Natural killer cell treated with Interleukin-12 subunit alpha and Interleukin-12 subunit beta and Interleukin-15 and Interleukin-18, amount 100 ng/mL, for 72 hours (primary cell): ENCODE measurements at places on chromosomes 3 and 15.
A peak's percentile ranks its signal among the peaks of the same experiment; 100 is the strongest.

GRCh38 chr15:48644827-48645557 lies 517 bp downstream of the FBN1 start:
- peak; percentile 62 for DNase-seq

GRCh38 chr15:62059816-62060112 lies 483 bp downstream of the VPS13C start:
- peak; percentile 90 for DNase-seq

DNA sequence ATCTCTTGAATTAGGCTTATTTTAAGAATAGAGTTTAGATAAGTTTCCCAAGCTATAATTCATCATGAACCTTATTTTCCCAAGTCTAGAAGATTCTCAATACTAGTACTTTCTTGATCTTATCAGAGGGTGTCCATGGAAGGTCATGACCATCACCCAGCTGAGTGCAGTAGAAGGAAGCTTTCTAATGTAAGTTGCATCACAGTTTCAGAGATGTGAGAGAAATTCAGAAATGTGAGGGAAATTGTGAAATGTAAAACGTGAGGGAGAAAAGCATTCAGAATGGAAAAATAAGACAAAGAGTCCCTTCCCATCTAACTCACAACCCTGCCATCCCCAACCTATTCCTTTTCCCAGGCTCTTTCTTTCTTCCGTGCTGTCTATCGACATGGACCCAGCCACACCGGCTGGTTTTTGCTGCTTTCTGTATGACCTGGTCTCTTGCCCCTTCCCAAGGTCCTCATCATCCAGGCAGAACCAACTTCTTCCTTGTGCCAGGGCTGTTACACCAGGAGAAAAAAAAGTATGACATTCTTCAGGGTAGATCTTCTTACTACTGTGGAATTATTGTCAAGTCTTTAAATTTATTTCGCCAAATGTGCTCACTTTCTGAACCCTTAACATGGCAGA lies 6.7 kb downstream of the CAPN3 start:
- no peak for DNase-seq

DNA sequence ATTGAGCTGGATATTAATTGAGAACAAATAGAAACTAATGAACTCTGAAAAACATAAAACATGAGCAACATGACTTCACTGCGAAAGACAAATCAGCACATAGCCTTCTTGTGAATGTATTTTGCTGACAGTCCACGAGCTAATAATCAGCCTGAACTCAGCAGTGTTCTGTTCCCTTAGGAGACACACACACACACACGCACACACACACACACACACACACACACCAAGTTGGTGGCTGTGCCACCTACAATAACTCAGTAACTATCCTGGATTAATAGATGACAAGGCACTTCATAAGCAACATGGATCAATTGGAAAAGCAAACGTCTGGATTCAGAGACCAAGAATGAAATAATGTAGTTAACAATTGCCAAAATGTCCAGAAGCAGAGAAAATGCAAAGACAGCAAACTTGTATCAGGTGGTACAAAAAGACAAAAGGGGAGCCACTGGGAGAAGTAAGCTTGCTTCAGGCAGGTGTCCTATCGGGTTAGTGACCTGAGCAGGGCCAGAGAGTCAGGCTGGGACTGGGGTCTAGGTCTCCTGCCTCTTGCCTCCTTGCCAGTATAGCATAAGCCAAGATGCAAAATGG lies 20.5 kb upstream of the UBE2Q2 start:
- DNase-seq = no peak

- no peak for DNase-seq
Observed at GRCh38 chr3:183046883-183047282, 52.4 kb downstream of the MCCC1 start.

- no peak for DNase-seq
Observed at GRCh38 chr15:52960283-52960682, 170.1 kb upstream of the ONECUT1 start.

GRCh38 chr3:12980596-12981290 lies 92.5 kb downstream of the IQSEC1 start:
- DNase-seq = no peak

DNA sequence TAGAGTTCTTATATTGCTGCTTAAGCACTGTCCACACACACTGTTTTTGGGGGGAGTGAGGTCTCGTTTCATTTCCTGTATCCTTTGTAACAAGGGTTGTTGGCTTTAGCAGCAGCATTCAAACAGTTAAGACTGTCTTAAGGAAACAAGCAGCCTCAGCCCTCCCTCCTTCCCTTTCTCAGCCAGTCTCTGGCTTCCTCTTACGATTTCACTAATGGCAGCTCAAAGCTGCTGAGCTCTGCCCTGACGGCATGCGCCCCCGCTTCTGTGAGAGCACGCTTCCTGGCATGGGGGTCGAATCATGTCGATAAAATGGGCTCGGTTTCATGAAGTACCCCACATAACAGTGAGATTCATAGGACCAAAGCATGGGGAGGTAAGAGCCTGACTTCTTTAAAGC lies 105.0 kb downstream of the KLHL25 start:
- peak; percentile 77 for DNase-seq

DNA sequence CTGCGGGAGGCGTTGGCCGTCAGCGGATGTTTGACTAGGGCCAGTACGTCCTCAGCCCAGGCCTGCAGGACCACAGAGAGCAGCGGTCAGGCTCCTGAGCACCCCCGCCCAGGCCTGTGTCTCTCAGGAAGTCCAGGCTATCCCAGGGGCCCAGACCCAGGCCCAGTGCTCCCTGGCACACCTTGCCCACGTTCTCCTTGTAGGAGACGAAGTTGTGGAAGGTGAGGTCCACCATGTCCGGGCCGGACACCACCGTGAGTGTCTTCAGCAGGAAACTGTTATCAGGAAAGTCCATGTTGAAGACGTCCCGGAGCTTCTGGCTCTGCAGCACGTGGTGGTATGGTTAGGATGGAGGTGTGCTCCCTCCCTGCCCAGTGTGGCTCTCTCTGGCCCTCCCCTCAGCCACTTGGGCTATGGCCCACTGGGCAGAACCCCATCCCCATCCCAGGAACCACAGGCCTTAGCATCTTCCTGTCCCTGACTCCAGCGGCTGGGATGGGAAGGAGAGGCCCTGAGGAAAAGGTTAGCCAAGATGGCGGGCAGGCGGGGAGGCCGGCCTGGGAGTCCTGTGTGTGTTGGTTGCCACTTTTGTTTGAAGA lies 5.3 kb downstream of the PLCB2 start:
- DNase-seq = no peak

- DNase-seq = no peak
Observed at GRCh38 chr15:61411902-61412510, 182.9 kb upstream of the RORA start.

GRCh38 chr3:68271145-68271544 lies 616.7 kb upstream of the SUCLG2 start:
- DNase-seq = no peak

- no peak for DNase-seq
Observed at GRCh38 chr3:122948408-122948807, 79.2 kb downstream of the SEMA5B start.

- DNase-seq = no peak
Observed at GRCh38 chr3:139982404-139982803, 47.4 kb downstream of the CLSTN2 start.

GRCh38 chr3:48047841-48048464 lies 31.7 kb upstream of the MAP4 start:
- DNase-seq = no peak

GRCh38 chr3:179972881-179973423 lies 63.8 kb downstream of the PEX5L start:
- DNase-seq = no peak

- DNase-seq = no peak
Observed at GRCh38 chr3:17793542-17794195, 51.2 kb upstream of the TBC1D5 start.

GRCh38 chr3:106093616-106094015 lies 224.8 kb upstream of the CBLB start:
- DNase-seq = no peak

- no peak for DNase-seq
Observed at GRCh38 chr15:47397655-47398054, 319.6 kb upstream of the SEMA6D start.

DNA sequence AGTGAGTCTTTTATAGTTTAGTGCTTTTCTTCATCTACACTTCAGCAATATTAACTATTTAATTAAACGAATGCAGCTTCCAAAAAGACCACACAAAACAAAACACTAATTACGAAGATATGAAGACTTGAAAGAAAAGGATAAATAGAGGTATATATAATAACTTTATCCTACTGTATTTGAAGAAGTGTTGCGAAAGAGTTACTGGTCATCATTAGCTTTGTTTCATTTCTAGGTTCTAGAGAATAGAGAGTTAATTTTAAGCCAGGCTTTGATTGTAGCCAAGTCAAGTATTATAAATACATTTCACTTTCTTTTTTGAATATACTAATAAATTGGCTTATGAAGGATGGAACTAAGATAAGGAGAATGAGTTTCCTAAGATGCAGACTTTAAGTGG lies 416.8 kb upstream of the GBE1 start:
- DNase-seq = no peak

DNA sequence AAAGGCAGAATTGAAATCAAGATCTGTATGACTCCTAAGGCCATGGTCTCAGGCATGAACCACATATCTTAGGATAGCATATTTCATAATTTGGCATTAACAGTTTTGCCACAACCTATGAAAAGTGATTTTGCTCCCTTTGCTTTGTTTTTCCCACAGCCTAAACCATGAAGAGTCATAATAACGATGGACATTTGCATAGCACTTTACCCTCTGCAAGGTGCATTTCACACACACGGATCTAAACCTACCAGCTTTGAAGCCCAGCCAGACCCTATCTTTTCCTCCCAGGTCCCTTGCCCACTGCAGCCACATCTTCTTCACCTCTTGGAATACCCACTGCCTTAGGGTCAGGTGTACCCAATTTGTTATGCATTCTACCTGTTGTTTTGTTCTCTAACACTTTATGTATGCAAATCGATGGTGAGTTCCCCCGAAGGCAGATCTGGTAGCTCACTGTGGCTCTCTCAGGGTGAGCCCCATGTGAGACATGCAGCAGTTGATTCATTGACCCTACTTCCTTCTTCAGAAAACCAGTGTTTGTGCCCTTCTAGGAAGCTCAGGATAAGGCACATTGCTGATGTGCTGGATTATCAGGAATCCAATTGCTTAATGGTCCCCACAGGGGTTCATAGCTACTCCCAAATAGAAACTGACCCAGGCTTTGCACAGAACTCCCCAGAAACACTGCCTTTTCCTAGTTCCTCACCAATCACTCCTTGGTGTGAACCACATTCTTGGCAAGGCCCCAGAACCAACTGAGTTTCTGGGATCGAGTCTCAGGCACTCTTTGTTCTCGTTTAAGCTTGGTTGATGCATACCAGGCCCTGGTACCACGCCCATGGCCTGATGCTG lies 8.7 kb downstream of the ARHGAP31 start:
- DNase-seq = no peak

DNA sequence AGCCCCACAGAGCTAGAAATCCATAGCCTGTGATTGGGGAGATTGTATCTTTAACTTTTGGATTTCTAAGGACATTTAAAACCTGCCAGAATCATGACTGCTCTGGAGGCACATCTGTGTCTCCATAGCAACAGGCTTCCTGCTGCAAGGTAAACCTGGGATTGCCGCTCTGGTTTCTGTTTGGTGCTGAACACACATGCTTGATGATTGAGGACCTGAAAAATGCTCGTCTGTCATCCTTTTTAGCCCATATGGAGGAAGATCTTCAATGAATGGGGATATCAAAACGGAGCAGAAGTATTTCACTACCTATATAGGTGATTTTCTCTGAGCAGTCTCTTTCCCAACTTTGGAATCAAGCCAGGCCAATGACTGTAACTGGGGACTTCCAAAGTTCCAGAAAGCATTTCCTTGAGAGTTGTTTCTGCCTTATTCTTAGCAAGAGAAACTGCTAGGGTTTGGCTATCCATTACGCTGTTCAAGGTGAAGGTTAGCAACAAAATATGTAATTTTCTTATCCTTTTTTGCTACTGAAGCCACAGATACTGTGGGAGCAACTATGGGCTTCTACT lies 96.5 kb upstream of the TNIK start:
- no peak for DNase-seq

DNA sequence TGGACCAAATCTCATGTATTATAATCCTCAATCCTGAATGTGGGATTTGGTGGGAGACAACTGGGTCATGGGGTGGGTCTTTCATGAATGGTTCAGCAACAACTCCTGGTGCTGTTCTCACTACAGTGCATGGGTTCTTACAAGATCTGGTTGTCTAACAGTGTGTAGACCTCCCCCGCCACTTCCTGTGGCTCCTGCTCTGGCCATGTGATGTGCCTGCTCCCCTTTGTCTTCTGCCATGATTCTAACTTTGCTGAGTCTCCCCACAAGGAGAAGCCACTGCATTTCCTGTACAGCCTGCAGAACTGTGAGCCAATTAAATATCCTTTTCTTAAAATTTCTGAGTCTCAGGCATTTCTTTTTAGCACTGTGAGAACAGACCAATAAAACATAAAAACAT lies 557.5 kb downstream of the GOLGA6L6 start:
- DNase-seq = no peak

- DNase-seq = no peak
Observed at GRCh38 chr3:14441240-14441919, 39.0 kb downstream of the SLC6A6 start.

DNA sequence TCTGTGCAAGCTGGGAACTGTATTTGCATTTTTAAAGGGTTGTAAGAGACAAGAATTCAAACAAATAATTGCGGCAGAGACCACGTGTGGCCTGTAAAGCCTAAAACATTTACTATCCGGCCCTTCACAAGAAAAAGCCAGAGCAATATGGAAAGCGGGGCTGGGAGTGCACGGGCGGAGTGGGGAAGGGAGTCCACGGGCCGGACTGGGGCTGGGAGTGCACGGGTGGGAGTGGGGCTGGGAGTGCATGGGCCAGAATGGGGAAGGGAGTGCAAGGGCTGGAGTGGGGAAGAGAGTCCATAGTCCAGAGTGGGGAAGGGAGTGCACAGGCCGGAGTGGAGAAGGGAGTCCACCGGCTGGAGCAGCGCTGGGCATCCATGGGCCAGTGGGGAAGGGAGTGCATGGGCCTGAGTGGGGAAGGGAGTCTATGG lies 41.2 kb downstream of the KLF15 start:
- no peak for DNase-seq

- DNase-seq = no peak
Observed at GRCh38 chr3:108472001-108472591, 38.3 kb downstream of the MYH15 start.

- DNase-seq = no peak
Observed at GRCh38 chr3:26625187-26625586, 2.6 kb downstream of the LRRC3B start.

GRCh38 chr15:41671656-41672648 lies 11.7 kb downstream of the MGA start:
- no peak for DNase-seq

GRCh38 chr3:129822679-129823078 lies 70.8 kb downstream of the TMCC1 start:
- no peak for DNase-seq

DNA sequence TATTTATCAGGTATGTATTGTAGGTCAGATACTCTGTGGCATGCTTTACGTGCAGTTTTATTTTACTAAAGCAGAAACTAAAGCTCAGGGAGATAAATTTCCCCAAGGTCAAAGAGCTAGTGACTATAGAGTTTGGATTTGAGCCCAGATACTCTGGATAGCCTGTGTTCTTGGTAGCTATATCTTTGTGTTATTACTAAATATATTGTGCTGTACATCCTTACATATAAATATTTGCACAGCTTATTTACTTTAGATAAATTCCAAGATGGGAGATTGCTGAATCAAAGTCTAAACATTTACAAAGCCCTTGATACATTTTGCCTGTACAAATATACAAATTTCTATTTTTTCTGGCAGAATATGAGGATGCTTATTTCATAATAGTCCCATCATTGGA lies 660.9 kb upstream of the NAALADL2 start:
- DNase-seq = no peak
